Metanephros (tissue), 2 donors: ENCODE measurements at places on chromosomes 5 and 9. TPM values are rescaled to one million over a fixed set of nuclear protein-coding genes. Genes with fewer than 3 reads are reported as not detected.

The SH3PXD2B gene
- 16.2 TPM for total RNA-seq

The FIBCD1 gene
- total RNA-seq, result 0.29 TPM

The CATSPER3 gene
- total RNA-seq, result 0.58 TPM

The CAVIN4 gene
- total RNA-seq, result 38.4 TPM

The CDHR2 gene
- total RNA-seq, result 10.1 TPM
